Left lung (tissue), 14 donors: ENCODE measurements at places on chromosomes 16 and 17. TPM values are rescaled to one million over a fixed set of nuclear protein-coding genes. Genes with fewer than 3 reads are reported as not detected.

- no peak for DNase-seq
Measured at GRCh38 chr16:78100112-78100467, 636 bp downstream of the WWOX start.

DNA sequence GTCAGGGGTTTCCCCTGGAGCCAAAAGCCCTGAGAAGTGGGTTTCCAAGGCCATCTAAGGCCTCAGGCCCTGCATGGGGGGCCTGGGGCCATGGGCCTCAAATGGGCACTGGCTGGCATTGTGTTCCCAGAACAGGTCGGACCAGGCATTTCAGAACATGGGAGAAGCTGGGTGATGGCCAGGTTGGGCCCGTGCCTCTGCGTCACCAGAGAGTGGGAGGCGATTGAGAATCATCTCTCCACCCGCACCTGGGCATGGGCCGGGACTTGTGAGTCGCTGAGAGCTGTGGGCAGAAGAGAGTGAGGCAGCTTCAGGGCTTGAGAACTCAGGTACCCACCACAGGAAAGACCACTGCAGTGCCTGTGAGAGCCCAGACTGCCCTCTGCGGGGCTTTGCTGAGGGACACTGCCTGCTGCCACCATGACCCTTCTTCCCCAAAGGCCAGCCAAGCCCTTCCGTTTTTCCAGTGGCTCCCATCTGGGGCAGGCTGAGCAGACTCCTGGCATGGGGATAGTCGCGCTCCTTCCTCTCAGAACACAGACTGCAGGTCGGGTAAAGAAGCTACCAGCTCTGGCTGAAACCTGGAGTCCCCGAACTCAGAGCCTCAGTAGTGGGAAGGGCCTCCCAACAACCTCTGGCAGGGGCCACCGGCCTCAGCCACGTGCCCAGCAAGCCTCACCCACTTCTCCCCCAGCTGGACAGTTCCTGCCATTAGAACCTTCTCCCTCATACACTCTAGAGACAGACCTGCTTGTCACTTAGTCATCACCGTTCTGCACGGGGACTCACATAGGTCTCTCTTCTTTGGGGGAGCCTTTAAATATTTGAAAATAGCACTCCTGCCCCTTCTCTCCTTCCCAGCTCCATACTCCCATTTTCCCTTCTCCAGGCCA is 1.6 kb downstream of the RAB11FIP4 start:
- no peak for DNase-seq

- no peak for DNase-seq
Measured at GRCh38 chr16:19745286-19746010, 27.4 kb downstream of the IQCK start.

- no peak for DNase-seq
Measured at GRCh38 chr16:24135624-24136565, 120.2 kb upstream of the CACNG3 start.

- no peak for DNase-seq
Measured at GRCh38 chr17:34154961-34155730, 99.9 kb upstream of the CCL2 start.

DNA sequence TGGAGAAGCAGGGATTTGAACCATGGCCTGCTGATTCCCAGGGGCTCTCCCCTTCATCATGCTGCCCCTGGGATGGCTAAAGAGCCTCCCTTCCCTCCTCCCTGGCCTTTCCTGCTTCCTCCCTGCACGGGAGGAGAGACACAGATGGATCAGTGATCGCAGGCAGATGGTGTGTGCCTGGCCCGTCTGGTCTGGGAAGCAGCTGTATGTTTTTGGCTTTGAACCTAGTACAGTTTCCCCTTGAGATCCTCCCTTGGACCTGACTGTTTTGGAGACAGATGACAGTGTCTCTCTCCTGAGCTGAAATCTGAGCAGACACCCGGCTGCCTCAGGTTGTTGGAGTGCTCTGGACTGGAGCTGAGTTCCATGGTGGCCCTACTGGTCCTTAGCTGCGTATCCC is 29.0 kb upstream of the ATP2C2 start:
- no peak for DNase-seq

GRCh38 chr17:38431346-38432145 is 3.3 kb downstream of the ARHGAP23 start:
- no peak for DNase-seq

DNA sequence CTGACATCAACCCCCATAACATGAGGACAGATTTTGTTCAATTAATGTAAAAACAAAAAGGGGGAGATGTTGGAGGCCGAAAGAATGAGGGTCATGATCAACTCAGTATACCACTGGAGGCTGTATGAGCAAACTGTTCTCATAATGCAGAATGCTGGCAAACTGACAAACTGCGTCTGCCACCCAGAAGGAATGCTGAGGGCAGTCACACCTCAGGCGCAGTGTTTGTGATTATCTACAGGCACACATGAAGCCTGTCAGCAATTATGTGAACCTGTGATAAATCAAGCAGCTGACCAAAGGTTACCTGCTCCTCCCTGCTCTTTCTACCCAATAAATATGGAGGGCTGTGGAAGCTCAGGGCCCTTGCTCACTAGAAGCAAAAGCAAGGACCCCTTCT is 27.3 kb downstream of the CD300LG start:
- no peak for DNase-seq

DNA sequence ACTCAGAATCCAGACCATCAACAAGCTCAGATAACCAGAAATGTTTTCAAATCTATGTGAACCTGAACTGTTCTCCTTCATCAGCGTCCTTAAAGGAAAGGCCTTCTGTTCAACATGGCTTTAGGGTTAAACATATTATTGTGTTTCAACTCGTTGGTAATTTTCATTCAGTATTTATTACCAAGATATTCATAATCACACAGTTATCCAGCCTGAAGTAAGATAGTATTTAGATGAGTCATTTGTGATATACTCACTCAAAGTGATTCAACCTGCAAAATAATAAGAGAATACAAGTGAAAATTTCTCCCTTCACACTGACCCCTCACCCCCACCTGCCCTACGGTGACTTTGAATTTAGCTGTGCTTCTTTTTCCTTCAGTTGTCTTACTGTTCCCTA is 3.0 kb downstream of the CYLD start:
- no peak for DNase-seq

GRCh38 chr16:588639-588888 is 1.3 kb upstream of the RAB40C start:
- peak; percentile 59 for DNase-seq

The SOST gene
- total RNA-seq = 0.12 TPM

The PARN gene
- 37.9 TPM for total RNA-seq

The NETO2 gene
- total RNA-seq = 9.7 TPM

The GAST gene
- total RNA-seq = not detected
